Trophoblast cell (in vitro differentiated cells and primary cell): ENCODE measurements at places on chromosomes 2 and 18.
A peak's percentile ranks its signal among the peaks of the same experiment; 100 is the strongest.

GRCh38 chr18:5452943-5453443, 90.8 kb downstream of the EPB41L3 start:
- no peaks in the 10 kb centered on the region for H3K27me3 ChIP-seq
- DNase-seq, result no peak

DNA sequence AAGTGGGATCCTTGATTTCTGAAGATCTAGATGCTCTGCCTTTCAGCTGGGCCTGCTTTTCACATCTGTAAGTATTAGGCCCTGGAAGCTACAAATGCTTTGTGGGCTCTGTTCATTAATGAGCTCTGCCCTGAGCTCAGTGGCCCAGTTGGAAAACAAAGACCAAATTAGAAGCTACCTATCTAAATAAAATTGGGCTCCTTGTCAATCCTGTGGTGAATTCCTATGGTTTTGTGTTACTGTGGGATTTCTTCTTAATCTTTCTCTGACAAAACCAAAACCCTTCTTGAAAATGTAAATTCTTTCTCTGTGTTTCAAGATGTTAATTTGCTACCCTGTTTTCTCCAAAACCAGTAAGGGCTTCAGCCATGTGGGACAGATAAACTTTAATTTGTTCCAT, 219.0 kb upstream of the HS6ST1 start:
- peaks cover 7% of the 10 kb centered on the region for H3K4me1 ChIP-seq
- no peaks in the 10 kb centered on the region for H3K36me3 ChIP-seq
- H3K4me3 ChIP-seq, result no peak overlapping the region
- no peak for DNase-seq

- H3K36me3 ChIP-seq, result peaks cover 28% of the 10 kb centered on the region
- H3K4me3 ChIP-seq, result no peak overlapping the region
- H3K27me3 ChIP-seq, result no peaks in the 10 kb centered on the region
- H3K4me1 ChIP-seq, result no peaks in the 10 kb centered on the region
Measured at GRCh38 chr2:233445152-233445830, 91.0 kb downstream of the DGKD start.

DNA sequence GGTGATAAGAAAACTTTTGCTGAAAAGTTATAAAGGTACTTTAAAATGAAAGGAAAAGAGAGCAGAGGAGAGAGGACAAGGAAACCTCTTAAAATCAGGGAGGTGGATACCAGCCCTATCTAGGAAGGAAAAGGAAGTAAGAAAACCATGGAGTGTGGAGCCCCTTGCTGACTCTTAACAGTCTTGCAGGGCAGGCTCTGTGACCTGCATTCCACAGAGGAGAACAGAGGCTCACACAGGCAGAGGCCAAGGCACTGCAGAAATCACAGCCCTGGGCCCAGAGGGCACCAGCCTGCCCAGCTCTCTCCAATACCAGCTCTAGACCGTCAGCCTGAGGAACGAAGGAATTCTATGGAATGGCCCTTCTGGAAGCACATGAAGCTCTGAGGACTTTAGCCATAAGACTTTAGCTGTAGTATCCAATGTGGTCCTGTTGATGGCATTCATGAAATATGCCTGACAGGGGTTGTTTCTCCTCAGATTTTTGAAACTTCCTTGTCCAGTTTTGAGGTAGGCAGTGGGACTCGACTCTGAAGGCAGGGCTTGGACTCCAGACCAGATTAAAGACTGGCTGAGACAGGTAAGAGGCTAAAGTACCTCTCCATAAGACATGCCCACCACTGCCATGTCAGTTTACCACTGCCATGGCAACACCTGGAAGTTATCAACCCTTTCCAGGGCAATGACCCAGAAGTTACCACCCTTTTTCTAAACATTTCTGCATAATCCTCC, 216.3 kb downstream of the ANAPC1 start:
- no peaks in the 10 kb centered on the region for H3K36me3 ChIP-seq
- H3K27ac ChIP-seq, result no peak overlapping the region
- H3K4me3 ChIP-seq, result no peak overlapping the region
- no peaks in the 10 kb centered on the region for H3K4me1 ChIP-seq
- peak; percentile 29 for DNase-seq
- no peaks in the 10 kb centered on the region for H3K27me3 ChIP-seq

DNA sequence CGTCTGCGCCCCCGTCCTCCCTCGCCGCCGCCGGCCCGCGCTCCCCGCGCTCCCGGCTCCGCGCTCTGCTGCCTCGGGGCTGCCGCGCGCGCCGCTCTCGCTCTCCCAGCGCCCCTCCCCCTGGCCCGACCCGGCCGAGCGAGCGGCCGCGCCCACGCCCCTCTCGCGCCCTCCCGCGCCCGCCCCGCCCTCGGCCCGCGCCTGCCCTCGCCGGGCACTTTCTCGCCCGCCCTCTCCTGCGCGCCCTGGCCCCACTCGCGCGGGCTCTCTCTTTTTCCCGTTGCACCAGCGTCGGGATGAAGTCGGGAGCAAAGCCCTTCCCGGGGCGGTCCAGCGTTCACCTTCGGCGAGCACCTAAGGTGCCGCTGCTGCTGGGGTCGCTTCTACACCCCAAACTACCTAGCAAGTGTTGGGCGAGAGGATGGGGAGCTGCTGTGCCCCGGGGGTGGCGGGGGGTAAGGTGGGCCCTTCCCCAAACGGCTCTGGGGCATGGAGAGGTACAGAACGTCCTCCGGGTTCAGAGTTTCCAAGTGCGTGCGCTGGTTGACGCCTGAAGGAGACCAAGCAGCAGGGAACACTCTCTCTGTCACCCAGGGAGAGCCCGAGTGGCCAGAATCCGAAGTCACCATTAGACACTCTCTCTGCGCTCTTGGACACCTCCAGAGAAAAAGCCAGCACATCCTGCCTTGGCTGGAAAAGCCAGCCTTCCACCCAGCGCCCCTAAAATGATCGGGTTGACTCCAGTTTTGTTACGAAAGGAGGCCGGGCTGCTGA, at the start of gene COLEC12:
Gene COLEC12, minus strand, starts transcription at position 70 of the 774 bp plus-strand sequence. CDS start 187 bp downstream, outside the sequence.
- H3K4me3 ChIP-seq, result peak within 1 kb of the TSS; percentile 73
- no peak within 1 kb of the TSS for H3K27ac ChIP-seq
- peak; percentile 33 for DNase-seq
- no peaks in the 10 kb centered on the region for H3K36me3 ChIP-seq
- peaks cover 19% of the 10 kb centered on the region for H3K27me3 ChIP-seq

DNA sequence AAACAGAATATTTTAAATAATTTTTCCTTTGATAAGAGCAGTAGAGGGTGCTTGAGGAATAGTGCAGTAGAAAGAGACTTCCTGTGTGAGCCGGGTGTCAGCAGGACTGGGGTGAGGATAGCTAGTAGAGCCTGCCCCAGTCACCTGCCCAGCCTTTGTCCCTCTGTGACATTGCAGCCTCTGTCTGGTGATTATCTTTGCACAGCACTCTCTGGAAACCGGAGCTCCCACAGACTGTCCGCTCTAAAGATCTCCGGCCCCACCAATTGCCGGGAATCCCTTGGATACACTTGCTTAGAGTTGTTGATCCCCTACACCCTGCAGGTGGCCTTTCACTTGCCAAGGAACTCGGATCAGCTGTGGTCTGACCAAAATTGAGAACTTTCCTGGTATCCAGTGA, 1081.3 kb upstream of the TMEFF2 start:
- H3K36me3 ChIP-seq, result no peaks in the 10 kb centered on the region
- no peaks in the 10 kb centered on the region for H3K4me1 ChIP-seq
- DNase-seq, result no peak
- H3K27me3 ChIP-seq, result no peaks in the 10 kb centered on the region
- H3K4me3 ChIP-seq, result no peak overlapping the region

DNA sequence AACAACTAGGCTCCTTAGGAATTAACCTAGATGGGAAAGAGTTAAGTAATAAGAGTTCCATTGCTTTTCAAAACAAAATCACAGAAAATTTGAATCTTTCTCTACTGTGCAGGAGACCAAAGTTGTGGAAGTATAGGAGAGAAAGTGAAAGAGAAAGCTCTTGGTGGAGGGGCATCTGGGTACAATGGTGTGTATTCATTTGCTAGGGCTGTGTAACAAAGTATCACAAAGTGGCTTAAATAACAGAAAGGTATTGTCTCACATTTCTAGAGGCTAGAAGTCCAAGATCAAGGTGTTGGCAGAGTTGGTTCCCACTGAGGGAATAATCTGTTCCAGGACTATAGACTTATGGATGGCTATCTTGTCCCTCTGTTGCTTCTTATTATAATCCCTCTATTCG, 50.5 kb upstream of the GORASP2 start:
- no peaks in the 10 kb centered on the region for H3K27me3 ChIP-seq
- no peaks in the 10 kb centered on the region for H3K36me3 ChIP-seq
- no peak overlapping the region for H3K27ac ChIP-seq
- H3K4me1 ChIP-seq, result no peaks in the 10 kb centered on the region
- no peak for DNase-seq

DNA sequence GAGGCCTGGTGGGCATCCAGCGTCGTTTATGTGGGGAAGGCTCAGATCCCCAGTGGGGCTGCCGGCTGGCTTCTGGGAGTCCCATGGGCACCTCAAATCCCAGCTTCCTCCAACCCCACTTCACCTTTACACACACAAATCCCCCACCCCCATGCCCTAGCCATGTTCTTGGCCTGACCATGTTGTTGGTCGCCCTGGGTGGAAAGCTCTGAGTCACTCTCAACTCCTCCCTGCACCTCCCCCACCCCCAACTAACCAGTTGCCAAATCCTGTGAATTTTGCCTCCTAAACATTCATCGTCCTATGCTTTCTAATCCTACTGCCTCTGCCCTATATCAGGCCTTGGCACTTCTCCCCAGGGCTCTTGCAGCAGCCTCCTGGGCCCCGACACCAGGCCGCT, 6.4 kb downstream of the TNS1 start:
- H3K4me1 ChIP-seq, result peaks cover 27% of the 10 kb centered on the region
- H3K27ac ChIP-seq, result no peak overlapping the region
- H3K27me3 ChIP-seq, result no peaks in the 10 kb centered on the region
- H3K4me3 ChIP-seq, result no peak overlapping the region

- no peaks in the 10 kb centered on the region for H3K4me1 ChIP-seq
- no peak overlapping the region for H3K27ac ChIP-seq
- H3K4me3 ChIP-seq, result no peak overlapping the region
- no peak for DNase-seq
- H3K27me3 ChIP-seq, result no peaks in the 10 kb centered on the region
Measured at GRCh38 chr18:24773101-24773500, 312.7 kb downstream of the HRH4 start.

DNA sequence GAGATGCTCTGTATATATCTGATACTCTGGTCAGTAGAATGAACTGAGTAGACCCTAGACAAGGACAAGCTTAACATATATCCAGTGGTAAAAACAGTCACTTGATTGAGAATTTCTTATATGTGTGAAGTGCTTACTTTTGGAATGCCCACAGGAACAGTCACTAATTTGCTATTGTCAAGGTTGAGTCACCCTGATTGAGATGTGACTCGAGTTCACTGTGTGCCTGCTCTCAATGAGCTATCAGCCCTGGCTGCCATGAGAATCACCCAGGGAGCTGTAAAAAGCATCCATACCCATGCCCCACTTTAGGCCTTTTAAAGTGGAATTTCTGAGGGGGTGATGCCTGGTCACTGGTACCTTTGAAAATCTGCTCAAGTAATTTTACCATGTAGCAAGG, 283.7 kb downstream of the SUCLG1 start:
- H3K4me1 ChIP-seq, result no peaks in the 10 kb centered on the region
- H3K27me3 ChIP-seq, result no peaks in the 10 kb centered on the region
- no peak overlapping the region for H3K4me3 ChIP-seq

GRCh38 chr2:75326645-75327044, 127.3 kb upstream of the TACR1 start:
- H3K4me3 ChIP-seq, result no peak overlapping the region
- H3K27ac ChIP-seq, result no peak overlapping the region
- no peak for DNase-seq

GRCh38 chr2:47304654-47305053, 98.3 kb upstream of the MSH2 start:
- H3K27me3 ChIP-seq, result no peaks in the 10 kb centered on the region
- DNase-seq, result no peak
- H3K4me1 ChIP-seq, result no peaks in the 10 kb centered on the region
- H3K4me3 ChIP-seq, result no peak overlapping the region
- no peaks in the 10 kb centered on the region for H3K36me3 ChIP-seq
- no peak overlapping the region for H3K27ac ChIP-seq
